ENCODE measurements at places on chromosomes 7 and 10.

GRCh38 chr10:104041891-104042535, 43.7 kb downstream of the COL17A1 start:
- no peak for DNase-seq

- DNase-seq = no peak
These were observed 110.8 kb downstream of the MYL10 start for GRCh38 chr7:101518336-101518735.

GRCh38 chr7:81846398-81846797, 76.6 kb upstream of the HGF start:
- no peak for DNase-seq

GRCh38 chr7:149440222-149440621, 20.6 kb downstream of the ZNF777 start:
- DNase-seq = no peak

- DNase-seq = no peak
These were observed 579.4 kb downstream of the SDK1 start for GRCh38 chr7:3880228-3880987.

- DNase-seq = no peak
These were observed 223.2 kb downstream of the CCSER2 start for GRCh38 chr10:84551437-84552120.

DNA sequence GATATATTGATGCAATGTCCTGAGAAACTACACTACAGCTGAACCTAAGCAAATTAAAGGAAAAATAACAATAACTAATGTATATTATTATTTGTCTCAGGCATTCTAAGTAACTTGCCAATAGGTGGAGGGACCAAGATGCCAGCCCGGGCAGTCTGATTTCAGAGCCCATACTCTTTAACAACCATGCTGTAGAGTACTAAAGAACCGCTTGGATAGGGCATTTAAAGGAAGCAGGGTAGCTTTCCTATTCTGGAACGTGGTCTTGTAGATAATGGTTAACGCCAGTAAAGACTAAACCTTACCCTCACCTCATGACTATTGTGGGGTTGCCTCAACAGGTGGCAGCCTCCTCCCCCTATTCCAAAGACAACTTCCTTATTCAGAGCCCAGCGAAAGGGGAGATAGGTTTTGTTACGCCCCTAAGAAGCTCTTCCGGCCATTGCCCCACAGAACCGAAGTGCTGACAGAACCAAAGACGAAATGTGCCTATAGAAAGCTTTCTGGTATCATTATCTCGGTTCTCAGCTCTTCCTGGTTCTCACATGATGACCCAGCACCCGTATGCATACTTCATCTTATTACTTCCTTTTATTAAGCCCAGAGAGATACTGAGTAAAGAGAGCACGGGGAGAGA, 707 bp upstream of the C1GALT1 start:
- peak; percentile 23 for DNase-seq

- DNase-seq = peak; percentile 45
These were observed 1.2 kb downstream of the CYREN start for GRCh38 chr7:135169141-135169963.

DNA sequence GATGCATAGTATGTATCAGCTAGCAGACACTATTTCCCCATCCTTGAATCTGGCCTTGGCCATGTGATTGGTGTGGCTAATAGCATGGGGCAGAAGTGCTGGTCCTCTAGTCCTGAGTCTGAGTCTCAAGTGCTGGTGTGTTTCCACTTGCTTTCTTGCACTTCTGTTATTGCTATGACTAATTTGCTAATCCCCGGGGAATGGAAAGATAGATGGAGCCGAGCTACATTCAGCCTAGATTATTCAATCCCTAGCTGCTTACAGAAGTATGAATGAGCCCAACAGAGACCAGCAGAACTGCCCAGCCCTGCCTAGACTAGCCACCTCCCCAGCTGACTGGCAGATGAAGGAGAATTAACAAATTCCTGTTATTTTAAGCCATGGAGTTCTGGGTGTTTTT, 53.2 kb upstream of the SYPL1 start:
- DNase-seq = no peak

GRCh38 chr7:39383136-39383535, 183.1 kb upstream of the YAE1 start:
- DNase-seq = no peak

- DNase-seq = no peak
These were observed 34.6 kb upstream of the CROT start for GRCh38 chr7:87310790-87311419.

DNA sequence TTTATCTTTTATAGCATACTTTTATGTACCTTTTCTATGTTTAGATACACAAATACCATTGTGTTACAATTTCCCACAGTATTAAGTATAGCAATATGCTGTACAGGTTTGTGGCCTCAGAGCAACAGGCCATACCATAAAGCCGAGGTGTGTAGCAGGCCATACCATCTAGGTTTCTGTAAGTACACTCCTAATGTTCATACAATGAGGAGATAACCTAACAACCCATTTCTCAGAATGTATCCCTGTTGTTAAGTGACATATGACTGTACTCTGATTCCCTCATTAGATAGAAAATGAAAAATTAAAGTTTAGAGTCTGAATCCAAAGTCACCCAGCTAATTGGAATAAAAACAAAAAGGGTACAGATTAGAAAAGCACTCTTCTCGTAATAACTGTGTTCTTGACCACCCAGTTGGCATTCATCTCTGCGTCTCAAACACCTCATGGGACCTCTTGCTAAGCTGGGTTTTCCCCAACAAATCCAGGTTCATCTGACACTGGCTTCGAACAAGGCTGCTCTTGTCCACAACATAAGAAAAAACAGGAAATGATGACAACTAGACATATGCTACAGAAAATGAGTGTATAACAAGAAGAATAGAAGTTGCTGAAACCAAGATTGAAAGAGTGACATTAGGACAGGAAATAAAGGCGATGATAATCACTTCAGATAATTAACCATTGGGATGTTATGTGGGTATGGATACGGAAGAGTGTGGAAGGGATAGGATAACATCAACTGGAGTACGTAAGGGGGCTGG, 1.4 kb downstream of the NDUFB8 start:
- DNase-seq = no peak

Measured in stimulated activated CD4-positive, alpha-beta T cell treated with anti-CD3 and anti-CD28 coated beads, Interleukin-1b, Interleukin-23, amount 100 ng/mL, for 4 hours (primary cell).